GM04503 (cell line): ENCODE measurements at places on chromosomes 12 and 14.

- DNase-seq: peak; percentile 56
Observed at GRCh38 chr12:14836336-14837210, 6.8 kb downstream of the ART4 start.

GRCh38 chr12:52872644-52873389 lies 24.0 kb upstream of the KRT78 start:
- DNase-seq: no peak

- no peak for DNase-seq
Observed at GRCh38 chr14:83870546-83871270, 1659.2 kb upstream of the FLRT2 start.

DNA sequence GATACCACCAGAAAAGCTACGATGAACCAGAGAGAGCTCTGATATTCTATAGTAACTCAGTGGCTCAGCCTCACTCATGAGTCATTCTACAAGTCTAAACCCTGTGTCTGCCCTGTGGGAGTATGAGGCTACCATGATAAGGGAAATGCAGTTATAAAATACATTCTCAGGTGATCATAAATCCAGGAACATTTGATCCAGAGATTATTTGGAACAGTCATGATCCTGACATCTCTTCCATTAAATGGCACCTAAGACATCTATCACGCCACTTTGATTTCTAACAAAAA lies 202.6 kb upstream of the RASSF8 start:
- no peak for DNase-seq

DNA sequence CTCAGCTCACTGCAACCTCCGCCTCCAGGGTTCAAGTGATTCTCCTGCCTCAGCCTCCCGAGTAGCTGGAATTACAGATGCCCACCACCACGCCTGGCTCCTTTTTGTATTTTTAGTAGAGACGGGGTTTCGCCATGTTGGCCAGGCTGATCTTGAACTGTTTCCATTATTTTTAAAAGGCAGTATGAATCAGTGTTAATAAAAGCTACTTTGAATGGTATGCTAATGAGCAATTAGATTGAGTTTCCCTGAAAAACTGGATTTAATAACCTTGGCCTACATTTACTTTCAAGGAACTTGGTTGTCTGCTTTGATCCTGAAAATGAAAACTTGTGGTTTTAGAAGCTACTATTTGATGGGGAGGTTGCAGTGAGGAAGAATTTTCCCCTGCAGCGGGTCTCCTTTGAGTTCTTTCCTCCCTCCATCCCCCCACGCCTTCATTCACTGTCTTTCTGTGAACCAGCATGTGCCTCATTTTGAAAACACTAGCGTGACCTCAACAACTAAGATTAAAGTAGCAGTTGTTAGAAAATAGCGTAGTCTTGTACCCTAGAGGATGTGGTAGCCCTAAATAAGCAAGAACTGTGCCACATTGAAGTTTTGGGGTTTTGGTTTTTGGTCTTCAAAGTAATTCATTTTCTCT lies 17.8 kb upstream of the RPS6KA5 start:
- no peak for DNase-seq

GRCh38 chr12:4160314-4161040 lies 113.1 kb upstream of the CCND2 start:
- DNase-seq: no peak

GRCh38 chr12:68559984-68560850 lies 50.5 kb upstream of the RAP1B start:
- no peak for DNase-seq

DNA sequence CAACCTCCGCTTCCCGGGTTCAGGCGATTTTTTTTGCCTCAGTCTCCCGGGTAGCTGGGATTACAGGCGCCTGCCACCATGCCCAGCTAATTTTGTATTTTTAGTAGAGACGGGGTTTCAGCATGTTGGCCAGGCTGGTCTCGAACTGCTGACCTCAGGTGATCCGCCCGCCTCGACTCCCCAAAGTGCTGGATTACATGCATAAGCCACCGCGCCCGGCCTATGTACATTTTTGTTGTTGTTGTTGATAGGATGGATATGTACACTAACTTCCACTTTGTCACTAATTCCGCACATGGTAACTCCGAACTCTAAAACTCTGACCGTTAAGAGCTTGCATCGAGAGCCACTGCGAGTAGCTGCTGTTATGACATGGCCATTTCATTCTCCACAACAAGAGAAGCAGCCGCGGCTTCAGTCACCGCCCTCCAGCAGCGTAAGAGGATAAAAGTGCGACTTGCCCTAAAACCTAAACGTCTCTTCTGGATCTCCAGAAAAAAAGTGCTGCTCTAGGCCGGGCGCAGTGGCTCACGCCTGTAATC lies 742 bp upstream of the MARS1 start:
- DNase-seq: no peak

- DNase-seq: no peak
Observed at GRCh38 chr12:131353826-131354225, 357.1 kb upstream of the SFSWAP start.

DNA sequence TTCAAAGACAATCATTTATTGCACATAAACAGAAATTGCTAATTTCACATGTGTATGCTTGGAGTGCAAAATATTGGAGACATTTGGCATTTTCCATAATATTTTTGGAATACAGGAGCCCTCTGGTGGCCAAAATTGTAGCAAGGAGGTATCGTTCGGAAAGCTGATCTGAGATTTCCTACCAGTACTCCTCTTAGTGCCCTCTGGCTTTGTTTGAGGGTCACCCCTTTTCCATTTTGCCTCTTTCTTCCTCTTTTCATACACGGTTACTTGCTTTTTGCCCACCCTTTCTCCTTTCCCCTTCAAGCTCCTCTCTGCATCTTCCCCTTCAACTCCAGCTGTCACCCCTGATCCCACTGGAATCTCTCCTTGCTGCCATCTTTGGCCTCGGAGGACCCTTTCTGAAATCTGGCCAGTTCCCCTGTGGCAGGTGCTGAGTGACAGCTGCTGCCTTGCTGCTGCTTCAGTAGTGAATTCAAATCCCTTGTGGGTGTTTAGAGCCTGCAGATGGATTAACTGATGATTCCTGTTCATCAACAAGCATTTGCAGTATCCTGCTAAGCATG lies 164.6 kb upstream of the PARP11 start:
- no peak for DNase-seq

DNA sequence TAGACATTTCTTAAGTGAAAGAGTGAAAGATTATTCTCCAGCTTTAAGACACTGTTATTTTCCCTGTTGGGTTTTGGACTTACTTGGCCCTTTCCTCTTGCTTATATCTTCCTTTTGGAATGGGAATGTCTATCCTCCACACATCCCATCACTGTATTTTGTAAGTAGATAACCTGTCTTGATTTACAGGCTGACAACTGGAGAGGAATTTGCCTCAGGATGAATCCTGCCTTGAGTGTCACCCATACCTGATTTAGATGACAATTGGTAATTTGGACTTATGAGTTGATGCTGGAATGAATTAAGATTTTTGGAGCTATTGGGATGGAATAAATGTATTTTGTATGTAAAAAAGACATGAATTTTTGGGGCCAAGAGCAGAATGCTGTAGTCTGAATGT lies 74.2 kb upstream of the KICS2 start:
- no peak for DNase-seq

GRCh38 chr12:89947437-89948270 lies 239.0 kb upstream of the ATP2B1 start:
- peak; percentile 77 for DNase-seq

DNA sequence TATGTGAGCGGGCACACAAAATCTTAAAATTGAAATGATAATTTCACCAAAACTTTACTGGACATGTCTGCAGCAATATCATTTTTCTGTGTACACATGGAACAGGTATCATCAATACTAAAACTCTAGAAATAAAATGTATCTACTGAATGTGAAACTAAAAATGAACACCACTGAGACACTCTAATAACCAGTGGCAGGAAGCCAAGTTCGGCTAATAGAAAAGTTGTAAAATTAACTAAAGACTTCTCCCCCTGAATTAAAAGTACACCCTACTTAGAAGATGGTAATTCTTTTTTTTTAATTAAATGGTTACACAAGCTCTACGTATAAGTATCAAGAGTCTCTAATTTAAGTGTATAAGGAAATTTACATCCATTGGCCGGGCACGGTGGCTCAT lies 227.2 kb downstream of the MED13L start:
- no peak for DNase-seq

DNA sequence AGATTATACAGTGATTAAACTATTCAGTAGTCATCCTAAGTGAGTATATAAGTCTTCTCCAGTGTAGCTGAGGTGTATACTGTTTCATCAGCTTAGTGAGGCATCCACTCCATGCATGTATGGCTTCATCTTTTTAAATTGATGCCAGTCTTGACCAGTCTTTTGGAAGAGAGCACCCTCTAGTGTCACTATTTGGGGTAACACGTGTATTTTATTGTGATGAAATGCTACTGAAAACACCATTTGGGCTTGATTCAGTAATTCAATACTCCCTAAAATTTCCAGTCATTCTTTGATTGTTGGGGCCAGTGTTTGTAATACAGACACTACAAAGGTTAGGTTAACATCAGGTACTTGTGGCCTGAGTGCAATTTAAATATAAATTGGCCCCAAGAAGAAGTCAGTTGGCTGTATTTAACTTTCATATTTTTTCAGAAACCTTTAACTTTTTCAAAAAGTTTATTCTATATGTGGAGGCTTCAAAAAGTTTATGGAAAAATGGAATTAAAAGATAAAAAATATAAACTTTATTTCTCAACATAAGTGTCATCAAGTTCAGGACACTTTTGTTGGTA lies 35.3 kb downstream of the MIPOL1 start:
- peak; percentile 19 for DNase-seq

GRCh38 chr14:80260645-80261044 lies 49.3 kb upstream of the DIO2 start:
- no peak for DNase-seq

DNA sequence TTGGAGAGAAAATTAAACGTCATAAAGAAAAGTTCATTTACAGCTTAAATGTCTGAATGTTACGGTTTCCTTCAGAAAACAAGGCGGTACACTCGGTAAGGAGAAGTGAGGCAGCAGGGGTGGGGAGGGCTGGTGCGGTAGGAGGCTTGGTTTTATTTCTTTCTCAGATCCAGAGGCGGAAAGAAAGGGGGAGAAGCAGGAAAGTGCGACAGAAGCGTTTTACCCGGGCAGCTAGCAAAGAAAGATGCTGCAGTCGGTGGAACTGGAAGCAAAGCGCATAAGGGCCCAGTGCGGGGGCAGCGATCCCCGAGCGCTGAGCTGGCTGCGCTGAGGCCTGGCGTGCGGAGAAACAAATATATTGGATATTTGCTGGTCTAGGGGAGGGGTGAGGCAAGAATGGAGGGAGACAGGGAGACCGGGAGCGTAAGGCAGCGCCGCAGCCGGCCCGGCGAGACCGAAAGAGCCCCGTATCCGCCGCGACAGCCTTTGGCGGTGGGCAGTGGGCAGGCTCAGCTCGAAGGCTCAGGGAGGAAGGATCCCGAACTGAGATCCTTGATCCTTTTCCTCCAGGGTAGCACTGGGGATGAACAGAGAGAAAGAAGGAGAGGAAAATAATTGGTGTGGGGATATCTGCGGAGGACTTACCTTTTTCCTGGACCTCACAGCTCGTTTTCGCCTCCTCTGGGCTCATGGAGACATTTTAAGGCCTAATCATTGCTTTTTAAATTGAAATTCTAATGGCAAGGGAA lies 6.4 kb upstream of the HOXC11 start:
- DNase-seq: no peak
